GM04504 (cell line): ENCODE measurements at places on chromosomes 12 and 14.

- DNase-seq = no peak
Observed at GRCh38 chr12:131274906-131275305, 321.2 kb downstream of the ADGRD1 start.

GRCh38 chr12:70561550-70561949 is 75.7 kb downstream of the PTPRB start:
- no peak for DNase-seq

- DNase-seq = no peak
Observed at GRCh38 chr14:46581036-46581671, 70.4 kb downstream of the RPL10L start.

DNA sequence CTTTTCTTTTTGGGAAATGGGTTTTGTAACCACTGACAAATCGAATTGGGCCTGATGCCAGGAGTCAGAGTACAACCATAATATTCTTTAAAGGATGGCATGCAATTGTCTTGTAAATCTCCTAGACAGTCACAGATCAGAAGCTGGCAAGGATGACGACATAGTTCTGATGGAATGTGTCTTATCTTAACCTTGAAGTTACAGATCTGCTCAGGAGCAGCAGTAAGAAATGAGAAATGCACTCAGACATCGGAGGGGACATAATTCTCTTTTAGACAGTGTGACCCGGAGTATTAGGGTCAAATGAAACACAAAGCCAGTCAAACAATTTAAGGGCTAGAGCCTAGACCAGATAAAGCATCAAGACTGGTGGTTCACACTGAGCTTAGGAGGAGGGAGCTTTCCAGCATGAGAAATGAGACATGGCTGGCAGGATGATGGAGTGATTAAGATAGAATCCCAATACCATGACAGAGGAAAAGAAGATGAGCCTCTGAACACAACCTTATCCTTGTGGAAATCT is 17.5 kb downstream of the CBX5 start:
- DNase-seq = no peak

DNA sequence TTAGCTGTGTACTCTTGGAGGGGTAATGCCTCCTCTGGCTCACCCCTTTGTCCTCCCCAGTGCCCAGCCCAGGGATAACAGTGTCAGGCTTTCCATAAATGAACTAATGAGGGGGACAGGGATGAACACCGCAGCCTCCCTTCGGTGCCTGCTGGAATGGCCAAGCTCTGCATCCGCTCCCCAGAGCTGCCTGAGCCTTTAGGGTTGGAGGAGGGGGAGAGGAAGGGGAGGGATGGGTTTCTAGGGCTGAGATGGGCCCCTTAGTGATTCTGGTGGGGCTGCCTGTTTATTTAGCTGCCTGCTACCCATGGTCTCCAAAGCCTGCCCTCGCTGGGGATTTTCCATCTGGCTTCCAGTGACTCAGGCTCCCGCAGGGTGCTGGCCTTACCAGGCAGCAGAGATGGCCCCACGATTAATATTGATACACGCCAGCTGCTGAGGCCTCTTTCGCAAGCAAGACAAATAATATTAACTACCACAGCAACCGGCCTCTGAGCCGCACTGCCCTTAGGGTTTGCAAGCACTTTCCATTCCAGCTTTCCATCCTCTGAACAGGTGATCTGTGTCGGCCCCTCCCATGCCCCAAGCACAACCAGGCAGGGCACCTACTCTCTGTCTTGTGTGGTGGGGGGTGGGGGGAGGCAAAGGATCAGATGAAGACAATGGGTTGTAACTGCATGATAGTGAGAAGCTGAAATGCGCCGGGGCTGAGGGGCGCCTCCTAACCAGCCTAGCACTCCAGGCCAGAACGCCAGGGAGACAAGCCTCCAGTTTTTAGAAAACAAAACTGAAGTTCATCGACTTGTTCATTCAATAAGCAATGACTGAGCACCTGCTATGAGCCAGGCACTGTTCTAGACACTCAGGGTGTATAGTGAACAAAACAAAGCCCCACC is 56.7 kb downstream of the C14orf132 start:
- peak; percentile 46 for DNase-seq

DNA sequence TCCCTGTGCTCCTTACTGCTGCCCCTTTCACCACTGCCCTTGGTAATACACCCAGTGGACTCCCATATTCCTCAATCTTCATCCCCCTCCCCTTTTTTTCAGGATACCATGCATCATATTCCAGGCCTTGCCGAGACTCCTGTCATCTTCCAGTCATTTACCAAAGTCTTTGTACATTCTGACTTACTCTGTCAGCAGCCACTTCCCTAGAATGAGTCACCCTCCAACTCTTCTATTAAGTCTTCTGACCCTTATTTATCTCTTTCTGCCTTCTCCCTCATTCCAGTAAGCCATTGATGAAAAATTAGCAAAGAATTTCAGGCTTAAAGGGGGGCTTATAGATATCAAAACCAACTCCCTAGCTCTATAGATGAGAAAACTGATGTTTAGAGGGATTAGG is 128.0 kb downstream of the STXBP6 start:
- no peak for DNase-seq

DNA sequence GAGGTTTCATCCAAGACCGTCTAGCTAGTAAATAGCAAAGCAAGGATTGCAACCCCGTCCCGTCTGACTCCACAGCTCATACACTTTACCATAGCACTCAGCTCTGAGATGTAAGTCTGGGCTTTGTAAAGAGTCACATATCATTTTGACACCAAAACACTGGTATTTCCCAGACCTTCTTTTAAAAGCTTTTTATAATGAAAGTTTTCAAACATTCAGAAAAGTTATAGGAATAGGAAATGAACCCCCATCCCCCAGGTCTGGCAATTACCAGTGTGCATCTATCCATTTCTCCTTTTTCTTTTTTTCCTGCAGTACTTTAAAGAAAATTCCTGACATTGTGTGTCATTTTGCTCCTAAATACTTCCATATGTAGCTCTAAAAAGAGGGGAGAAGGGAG is 183.6 kb upstream of the CCND2 start:
- no peak for DNase-seq

- no peak for DNase-seq
Observed at GRCh38 chr12:30942936-30943335, 16.4 kb downstream of the TSPAN11 start.

DNA sequence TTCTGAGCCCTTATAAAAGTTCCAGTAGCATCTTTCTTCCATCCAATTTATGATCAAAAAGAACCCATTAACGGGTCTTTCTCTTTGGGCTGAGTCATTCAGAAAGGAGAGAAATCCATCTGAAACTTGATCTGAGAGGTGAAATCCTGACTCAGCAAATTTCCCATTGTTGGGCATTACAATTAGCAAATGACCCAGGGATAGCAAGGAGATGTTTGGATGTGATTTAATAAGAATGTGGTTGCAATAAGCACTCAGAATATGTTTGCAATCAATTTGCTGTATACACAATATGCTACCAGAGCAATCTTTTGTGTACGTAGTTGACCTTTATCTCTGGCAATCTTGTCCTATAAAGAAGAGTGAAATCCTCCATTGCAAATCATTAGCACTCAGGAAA is 122.7 kb downstream of the CCDC60 start:
- DNase-seq = no peak

DNA sequence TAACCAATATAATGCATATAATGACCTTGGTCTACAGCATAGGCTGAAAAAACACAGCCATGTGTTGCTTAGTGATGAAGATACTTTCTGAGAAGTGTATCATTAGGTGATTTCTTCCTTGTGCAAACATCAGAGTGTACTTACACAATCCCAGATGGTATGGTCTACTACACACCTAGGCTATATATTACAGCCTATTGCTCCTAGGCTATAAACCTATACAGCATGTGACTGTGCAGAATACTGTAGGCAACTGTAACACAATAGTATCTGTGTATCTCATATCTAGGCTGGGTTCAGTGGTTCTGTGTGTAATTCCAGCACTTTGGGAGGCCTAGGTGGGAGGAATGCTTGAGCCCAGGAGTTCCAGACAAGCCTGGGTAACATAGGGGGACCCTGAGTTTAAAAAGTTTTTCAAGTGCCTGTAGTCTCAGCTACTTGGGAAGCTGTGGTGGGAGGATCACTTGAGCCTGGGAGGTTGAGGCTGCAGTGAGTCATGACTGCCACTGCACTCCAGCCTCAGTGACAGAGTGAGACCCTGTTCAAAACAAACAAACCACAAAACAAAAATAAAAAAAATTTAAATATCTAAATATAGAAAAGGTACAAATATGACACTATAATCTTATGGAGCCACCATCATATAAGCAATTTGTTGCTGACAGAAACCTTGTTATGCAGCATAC is 66.6 kb downstream of the GRIP1 start:
- no peak for DNase-seq

DNA sequence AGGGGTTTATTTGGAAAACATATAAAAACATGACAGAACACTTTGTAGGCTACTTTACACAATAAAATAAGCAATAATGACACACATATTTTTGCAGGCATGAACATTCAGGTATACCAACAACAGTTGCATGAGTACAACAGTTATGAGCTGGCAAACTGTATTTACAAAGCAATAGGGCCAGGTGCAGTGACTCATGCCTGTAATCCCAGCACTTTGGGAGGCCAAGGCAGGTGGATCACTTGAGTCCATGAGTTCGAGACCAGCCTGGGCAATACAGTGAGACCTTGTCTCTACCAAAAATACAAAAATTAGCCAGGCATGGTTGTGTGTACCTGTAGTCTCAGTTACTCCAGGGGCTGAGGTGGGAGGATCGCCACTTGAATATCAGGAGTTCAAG is 101.1 kb downstream of the BMP4 start:
- DNase-seq = no peak

DNA sequence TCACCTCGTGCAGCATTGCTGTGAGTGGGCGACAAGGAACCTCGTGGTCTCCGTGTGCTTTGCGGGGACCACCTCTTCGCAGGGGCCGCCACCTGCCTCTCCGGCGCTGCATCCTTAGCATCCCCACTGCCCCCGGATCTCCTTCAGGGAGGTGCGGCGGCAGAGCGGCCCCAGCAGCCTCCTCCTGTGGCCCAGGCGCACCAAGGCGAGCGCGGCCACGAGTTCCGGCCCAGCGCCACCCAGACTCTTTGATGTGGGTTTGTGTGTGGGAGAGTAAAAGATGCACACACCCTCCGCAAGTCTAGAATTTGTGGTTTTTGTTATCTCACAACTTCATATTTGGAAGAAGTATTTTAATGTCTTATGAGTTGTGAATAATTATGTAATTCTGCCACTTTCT is 118.8 kb upstream of the DIO3 start:
- no peak for DNase-seq

DNA sequence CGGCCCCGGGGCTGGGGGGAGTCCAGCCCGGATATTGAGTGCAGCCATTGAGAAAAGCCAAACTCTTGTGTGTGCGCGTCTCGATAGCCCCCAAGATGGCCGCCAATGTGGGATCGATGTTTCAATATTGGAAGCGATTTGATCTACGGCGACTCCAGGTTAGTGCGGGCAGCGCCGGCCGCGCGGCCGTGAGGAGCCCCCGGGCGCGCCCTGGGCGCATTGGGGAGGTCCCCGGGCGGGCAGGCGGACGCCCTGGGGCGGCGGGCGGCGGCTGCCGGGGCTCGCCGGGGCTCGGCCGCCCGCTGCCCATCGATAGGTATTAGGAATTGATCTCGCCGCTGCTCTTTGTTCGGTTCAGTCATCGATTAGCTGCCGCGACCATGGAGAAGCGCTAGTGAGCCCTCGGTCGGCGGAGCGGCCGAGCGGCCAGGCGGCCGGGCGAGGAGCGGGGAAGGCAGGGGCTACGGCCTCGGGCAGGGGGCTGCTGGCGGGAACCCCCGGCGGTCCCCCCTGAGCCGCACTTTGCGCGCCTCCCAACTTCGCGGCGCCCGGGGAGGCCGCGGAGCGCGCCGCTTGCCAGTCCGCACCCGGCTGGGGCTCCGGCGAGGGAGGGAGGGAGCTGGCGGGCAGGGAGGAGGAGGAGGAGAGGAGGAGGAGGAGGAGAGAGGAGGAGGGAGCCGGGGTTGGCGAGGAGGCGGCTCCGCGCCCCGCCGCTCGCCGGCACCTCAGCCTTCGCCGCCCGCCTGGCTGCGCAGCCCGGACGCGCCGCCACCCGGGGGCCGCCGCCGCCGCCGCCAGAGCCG is 113.9 kb upstream of the MYL2 start:
- no peak for DNase-seq

- DNase-seq = no peak
Observed at GRCh38 chr14:65228436-65228835, 126.1 kb upstream of the MAX start.

DNA sequence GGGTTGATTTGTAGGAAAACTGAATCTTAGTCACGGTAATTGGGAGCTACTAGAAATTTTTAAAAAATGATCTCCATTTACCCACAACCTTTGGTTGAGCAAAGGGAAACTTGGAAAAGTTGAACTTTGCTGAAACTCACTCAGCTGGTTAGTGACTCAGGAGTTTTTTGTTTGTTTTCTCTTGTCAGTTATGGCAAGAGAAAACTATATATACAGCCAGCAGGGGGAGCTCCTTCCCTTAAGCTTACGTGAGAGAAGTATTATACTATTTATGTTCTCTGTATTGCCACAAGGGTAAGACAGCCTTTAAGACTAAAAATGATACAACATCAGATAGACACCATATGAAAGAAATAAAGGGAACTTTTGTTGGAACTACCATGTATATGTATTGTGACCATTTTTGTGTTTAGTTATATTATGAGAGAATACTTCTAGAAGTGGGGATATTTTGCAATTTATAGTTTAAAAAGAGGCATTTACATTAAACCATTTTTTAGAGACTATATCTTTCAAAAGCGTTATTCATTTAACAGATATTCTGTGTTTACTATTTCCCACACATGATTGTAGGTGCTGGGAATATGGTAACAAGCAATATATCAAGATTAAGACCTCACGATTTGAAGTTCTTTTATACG is 28.1 kb upstream of the TBC1D30 start:
- peak; percentile 67 for DNase-seq

DNA sequence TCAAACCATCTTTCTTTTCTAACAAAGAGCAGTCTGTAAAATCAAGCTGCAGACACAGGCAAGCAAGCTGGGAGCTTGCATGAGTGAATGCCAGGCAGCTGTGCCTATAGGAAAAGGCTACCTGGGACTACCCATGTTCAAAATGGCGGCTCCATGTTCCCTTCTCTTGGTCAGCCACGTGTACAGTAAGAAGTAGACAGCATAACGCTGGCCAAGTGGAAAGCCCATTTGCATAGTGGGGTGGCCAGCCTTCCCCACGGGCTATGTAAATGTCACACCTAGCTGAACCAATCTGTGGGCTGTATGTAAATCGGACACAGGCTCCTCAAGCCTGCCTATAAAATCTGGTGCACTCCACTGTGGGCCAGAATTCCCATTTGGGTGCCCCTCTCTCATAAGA is 117.1 kb downstream of the SYT10 start:
- DNase-seq = no peak

- DNase-seq = no peak
Observed at GRCh38 chr14:91344096-91344495, 73.5 kb downstream of the CCDC88C start.

- no peak for DNase-seq
Observed at GRCh38 chr12:111283521-111283920, 85.4 kb downstream of the PHETA1 start.

- no peak for DNase-seq
Observed at GRCh38 chr12:131464081-131464480, 246.8 kb upstream of the SFSWAP start.

GRCh38 chr12:78088391-78088832 is 257.7 kb downstream of the NAV3 start:
- no peak for DNase-seq
